ENCODE measurements at places on chromosomes 12 and 14. TPM values are rescaled to one million over a fixed set of nuclear protein-coding genes. Genes with fewer than 3 reads are reported as not detected.

Gene RND1
- 0.57 TPM for total RNA-seq

Gene CCDC85C
- total RNA-seq, result 12.4 TPM

Gene P2RX7
- total RNA-seq, result 3.2 TPM

Gene RPGRIP1
- total RNA-seq, result not detected

Gene RPL10L
- total RNA-seq, result not detected

Gene CATSPERB
- total RNA-seq, result not detected

Gene KLHL42
- total RNA-seq, result 32.4 TPM

Gene SPTB
- total RNA-seq, result under 0.01 TPM

Gene RTL1
- total RNA-seq, result not detected

Gene EIF5
- 330 TPM for total RNA-seq

Gene ZNF891
- total RNA-seq, result 2.0 TPM
